ENCODE measurements at places on chromosomes 11 and 22.

DNA sequence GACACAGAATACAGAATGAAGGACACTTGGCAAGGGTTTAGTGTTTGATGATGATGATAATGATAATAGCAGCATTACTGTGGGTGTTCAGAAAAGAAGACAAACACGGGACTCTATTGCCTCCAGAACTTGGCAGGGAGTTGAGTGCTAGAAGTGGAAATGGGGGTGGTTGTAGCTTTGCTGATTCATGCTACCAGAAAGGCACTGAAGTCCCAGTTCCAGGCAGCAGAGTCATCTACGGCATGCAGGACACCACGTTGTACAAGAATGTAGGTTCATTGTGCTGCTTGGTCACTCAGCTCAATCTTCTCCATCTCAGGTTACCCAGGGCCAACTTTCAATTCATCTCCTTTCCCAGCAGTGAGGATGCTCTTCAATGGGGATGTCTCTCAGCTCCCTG is 115.7 kb downstream of the NTM start:
- DNase-seq = no peak

DNA sequence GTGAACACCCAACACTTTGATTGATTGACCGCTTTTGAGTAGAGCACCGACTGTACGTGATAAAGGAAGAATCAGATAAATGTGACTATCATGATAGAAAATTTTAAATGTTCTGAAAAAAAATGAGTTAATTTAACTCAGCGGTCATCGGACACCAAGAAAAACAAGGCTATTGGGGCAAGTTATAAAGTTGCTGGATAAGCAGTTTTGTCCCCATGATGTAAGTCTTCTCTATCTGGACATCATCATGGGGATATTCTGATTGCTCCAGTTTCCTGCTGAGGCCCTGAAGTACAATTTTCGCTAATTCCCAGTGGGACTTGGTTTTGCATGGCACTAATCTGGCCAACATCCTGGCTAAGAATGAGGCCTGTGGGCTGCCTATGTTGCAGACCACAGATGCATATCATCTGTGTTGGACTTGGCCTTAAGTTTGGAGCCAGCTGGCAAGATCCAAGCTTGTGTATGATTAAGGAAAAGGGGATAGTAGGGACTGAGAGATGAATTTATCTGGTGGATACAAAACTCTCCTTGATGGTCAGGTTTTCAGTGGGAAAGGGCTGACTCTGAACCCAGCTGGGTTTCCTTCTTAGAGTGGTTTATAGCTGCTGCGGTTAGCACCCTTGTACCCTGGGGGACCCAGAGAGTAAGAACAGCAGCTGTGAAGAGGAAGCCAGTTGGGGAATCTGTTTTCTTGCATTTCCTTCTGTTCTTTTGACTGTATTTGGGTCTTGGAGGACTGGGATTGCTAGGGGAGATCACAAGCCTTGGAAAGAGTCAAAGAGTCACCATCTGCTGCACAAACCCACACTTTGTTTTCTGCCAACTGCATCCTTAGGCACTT is 118.3 kb downstream of the SEZ6L start:
- DNase-seq = no peak

GRCh38 chr11:122430490-122430889 is 225.0 kb upstream of the UBASH3B start:
- no peak for DNase-seq

- no peak for DNase-seq
Measured at GRCh38 chr11:107957109-107957588, 28.9 kb downstream of the RAB39A start.

GRCh38 chr11:35784699-35785098 is 122.1 kb downstream of the TRIM44 start:
- no peak for DNase-seq

GRCh38 chr11:133705873-133706272 is 139.4 kb downstream of the SPATA19 start:
- DNase-seq = no peak

DNA sequence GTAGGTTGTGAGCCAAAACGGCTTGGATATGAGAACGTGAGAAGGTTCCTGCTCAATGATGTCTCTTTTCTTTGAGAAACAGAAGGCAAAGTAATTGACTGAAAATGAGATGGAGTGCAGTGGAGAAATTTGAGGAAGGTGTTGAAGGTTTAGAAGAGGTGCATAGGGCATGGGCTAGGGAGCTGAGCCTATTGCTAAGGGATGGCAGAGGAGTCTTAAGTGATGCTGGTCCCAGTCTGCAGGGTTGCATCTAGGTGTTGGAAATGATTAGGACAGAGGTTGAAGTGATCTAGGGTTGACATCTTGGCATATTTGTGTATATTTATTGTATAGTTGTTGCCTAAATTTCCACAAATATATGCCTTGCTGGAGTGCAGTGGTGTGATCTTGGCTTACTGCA is 2.3 kb downstream of the BIRC3 start:
- DNase-seq = no peak

GRCh38 chr11:133206313-133207005 is 325.8 kb downstream of the OPCML start:
- DNase-seq = no peak

GRCh38 chr11:68191661-68192579 is 21.2 kb downstream of the KMT5B start:
- no peak for DNase-seq

DNA sequence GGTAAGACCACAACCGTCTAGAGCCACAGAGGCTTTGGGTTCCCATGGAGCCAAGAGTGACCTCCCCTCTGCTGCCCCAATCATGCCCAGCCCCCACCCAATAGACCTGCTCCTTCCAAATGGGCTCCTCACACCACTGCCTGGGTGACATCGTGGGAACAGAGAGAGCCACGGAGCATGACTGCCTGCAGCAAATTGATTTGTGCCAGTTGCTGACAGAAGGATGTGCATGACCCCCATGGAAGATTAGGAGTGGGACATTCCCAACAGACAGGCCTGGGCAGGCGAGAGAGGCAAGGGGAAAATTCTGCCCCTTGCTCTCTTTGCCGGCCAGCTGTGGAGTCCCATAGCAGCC is 88.5 kb downstream of the TENM4 start:
- no peak for DNase-seq

DNA sequence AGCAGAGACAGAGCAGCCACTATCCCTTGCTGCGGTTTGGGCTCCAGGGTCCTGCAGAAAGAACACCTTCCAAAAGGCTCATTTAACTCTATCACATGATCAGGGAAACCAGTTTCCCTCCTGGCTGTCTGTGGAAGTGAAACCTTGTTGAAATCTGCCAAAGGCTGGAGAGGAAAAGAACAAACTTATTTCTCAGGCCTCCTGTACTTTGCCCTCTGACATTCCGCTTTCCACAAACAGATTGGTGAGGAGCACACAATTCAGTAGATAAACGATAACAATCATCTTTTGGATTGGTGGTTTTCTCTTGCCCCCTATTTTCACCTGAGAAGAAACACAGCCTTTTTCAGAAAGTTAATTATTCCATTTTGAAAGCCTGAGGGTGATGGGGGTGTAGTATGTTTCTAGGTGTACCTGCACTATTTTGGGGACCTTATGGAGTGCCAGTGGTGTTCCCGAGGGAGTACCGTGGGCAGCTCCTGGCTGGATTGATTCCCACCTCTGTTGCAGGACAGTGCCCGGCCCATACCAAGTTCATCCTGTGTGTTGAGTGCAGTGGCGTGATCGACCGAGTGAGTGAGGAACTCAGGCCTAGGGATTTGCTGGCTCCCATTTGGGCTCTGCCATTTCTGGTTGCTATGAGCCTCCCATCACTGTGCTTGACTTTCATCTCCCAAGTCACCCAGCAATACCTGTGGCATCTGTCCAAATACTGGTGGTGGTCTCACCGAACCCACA is 102.0 kb downstream of the TBC1D22A start:
- DNase-seq = no peak

DNA sequence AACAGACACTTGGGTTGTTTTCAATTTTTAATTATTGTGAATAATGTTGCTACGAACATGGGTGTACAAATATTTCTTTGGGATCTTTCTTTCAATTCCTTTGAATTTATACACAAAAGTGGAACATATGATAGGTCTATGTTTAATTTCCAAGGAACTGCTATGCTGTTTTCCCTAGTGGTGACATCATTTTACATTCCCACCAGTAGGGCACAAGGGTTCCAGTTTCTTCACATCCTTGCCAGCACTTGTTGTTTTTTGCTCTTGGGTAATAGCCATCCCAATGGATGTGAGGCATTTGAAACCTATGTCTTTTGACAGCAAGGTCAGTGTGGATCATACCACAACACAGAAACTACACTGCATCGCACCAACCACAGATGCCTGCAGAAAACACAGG is 41.8 kb upstream of the SCN3B start:
- DNase-seq = no peak

DNA sequence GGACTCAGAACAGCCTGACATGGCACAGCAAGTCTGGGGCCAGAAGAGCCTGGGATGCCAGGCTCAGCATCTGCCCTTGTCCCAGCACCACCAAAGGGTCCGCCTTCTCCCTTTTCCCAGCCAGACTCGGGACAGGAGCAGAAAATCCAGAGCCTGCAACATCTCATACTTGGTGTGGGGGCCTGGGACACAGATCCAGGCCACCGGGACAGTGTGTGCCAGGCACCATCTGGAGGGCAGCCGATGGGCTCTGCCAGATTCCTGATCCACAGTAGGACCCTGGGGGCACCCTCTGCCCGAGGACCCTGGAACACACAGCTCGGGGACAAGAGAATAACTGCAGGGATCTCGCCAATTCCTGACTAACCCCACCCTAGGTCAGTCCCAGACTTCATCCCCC is 67.7 kb downstream of the PHF21B start:
- no peak for DNase-seq

GRCh38 chr11:10454878-10455631 is at the start of gene AMPD3:
Gene AMPD3, plus strand, starts transcription at chr11:10455264. Its CDS starts 6,256 bp downstream, at chr11:10461520.
- no peak for DNase-seq

DNA sequence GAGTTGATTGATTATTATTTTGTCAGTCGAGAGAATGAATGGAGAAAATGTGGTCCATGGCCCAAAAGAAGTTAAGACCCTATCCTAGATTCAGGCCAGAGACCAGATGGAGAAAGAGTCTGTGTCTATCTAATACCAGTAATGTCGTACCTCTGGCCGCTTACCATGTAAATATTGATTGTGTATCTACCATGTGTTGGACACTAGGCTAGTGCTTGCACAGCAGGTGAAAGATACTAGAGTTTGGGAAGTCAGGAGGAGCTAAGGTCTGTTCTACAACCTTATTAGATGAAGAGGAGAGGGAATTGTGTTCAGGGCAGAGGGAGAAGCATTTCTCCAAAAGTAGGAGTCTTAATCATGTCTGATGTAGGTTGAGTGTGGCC is 31.8 kb downstream of the PIK3IP1 start:
- no peak for DNase-seq

- no peak for DNase-seq
Measured at GRCh38 chr11:118319337-118319707, 14.8 kb downstream of the CD3E start.

DNA sequence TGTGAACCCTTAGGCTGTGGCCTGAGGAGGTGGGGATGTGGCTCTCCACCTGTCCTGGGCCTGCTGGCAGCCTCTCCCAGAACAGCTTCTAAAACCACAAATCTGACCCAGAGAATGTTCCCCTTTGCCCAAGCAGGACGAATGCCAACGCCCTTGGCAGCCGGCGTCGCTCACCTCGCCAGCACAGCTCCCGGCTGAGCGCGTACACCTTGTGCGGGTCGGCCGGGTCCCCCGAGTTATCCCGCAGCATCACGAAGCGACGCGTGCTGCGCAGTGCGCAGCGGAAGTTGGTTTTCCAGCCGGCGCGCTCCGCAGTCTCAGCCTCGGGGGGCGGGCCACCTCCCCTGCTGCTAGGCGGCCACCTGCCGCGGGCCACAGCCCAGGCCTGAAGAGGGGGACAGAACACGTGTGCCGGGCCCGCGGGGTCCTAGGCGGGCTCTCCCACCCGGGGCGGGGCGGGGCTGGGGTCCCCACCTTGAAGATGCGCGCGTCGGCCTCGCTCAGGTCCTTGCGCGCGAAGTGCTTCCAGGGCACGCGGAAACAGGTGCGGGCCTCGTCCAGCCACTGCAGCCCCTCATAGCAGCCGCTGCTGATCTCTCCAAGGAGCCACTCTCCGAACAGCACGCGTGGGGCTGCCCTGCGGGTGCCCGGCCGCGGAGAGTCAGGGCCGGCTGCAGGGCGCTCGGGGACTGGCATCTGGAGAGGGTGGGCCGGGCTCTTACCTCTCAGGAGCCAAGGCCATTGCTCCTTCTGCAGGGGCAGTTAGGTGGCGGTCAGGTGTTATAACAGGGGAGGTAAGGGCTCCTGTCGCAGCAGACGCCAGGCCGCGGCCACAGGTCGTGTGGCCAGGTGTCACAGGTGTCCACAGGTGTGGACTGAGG is 887 bp downstream of the IRF7 start:
- no peak for DNase-seq

GRCh38 chr11:61345954-61346843 is 13.2 kb downstream of the TKFC start:
- no peak for DNase-seq

DNA sequence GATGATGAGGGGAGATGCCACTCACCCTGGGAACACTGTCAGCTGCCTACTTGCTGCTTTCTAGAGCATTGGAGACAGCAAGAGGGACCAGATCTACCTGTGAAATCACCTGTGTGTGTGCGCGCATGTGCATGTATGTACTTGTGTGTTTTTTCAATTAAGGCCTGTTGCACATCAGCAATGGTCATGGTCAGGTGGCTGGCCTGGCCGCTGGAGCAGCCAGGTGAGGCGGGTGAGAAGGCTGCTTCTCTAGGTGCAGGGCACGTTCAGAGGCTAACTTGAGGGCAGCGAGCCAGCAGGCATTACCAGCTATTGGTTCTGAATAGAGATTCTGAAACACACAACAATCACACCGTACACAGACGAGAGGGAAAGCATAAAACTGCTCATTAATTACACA is 65.1 kb downstream of the PARVG start:
- DNase-seq = no peak

GRCh38 chr11:35853971-35854370 is 89.9 kb upstream of the LDLRAD3 start:
- no peak for DNase-seq

GRCh38 chr11:118338637-118339061 is 3.9 kb downstream of the CD3D start:
- DNase-seq = peak; percentile 89

- peak; percentile 21 for DNase-seq
Measured at GRCh38 chr22:30196141-30196879, 50.2 kb downstream of the LIF start.

DNA sequence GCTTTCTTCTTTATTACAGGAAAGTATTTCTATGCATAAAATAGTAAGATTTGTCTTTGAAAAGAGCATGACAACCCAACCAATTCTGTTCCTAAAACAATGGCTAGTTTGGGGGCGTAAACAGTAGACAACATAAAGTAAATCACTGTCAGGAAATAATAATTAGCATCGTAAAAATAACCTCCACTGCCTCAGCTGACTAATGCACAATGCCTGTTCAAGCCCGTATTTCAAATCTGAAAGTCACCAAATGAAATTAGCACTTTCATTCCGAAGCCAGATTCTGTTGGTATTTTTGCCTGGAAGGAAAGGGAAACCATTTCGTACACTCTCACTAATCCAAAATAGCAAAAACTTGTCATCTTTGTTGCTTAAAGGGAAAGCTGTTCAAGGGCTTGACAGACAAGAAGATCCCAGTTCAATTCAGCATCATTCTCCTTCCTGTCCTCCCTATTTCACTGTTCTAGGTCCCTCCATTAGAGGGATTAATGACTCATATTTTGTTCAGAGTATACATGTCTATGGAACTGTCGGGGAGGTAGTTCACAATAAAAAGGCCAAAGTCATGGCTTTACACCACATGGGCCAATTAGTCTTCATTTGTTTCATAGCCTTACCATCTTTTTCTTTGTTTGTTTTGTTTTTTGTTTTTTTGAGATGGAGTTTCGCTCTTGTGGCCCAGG is 154.7 kb downstream of the CADM1 start:
- DNase-seq = no peak
